ENCODE measurements at places on chromosomes 1 and 21. TPM values are rescaled to one million over a fixed set of nuclear protein-coding genes. Genes with fewer than 3 reads are reported as not detected.
A peak's percentile ranks its signal among the peaks of the same experiment; 100 is the strongest.

Gene SH3BGR
- total RNA-seq: 6.4 TPM

Gene WDR64
- total RNA-seq: not detected

Gene TLR5
- total RNA-seq: 10.2 TPM

Gene CRP
- not detected for total RNA-seq

Gene TEDDM1
- total RNA-seq: not detected

Gene RUNX1
- total RNA-seq: 5.7 TPM

Gene MYBPH
- not detected for total RNA-seq

Gene RGS4
- 8.9 TPM for total RNA-seq

Gene CCDC27
- not detected for total RNA-seq

DNA sequence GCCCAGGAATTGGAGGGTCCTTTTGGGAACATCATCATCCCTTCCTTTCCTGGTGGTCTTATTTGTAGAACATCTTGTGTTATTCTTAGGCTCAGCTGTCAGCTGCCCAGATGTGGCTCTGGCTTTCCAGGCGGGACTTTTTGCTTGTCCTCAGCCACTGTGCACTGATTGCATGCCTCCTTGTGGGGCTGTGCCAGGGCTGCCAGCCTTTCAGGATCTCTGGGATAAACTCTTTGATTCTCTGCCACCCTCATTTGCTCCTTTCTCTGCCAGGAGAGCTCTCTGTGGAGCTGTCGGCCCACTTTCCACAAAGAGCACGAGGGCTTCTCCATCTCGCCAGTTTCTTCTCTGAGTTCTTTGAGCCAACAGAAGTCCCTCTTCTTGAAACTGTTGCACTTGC lies 63.1 kb downstream of the PTPRU start:
- no peaks in the 10 kb centered on the region for H3K27me3 ChIP-seq
- DNase-seq: no peak
- no peak overlapping the region for H3K4me3 ChIP-seq
- H3K36me3 ChIP-seq: peaks cover 19% of the 10 kb centered on the region

GRCh38 chr1:159933347-159933746 lies 8.0 kb upstream of the TAGLN2 start:
- peaks cover 3% of the 10 kb centered on the region for H3K4me1 ChIP-seq
- no peak overlapping the region for H3K4me3 ChIP-seq
- H3K36me3 ChIP-seq: no peaks in the 10 kb centered on the region
- no peaks in the 10 kb centered on the region for H3K27me3 ChIP-seq
- H3K27ac ChIP-seq: no peak overlapping the region

DNA sequence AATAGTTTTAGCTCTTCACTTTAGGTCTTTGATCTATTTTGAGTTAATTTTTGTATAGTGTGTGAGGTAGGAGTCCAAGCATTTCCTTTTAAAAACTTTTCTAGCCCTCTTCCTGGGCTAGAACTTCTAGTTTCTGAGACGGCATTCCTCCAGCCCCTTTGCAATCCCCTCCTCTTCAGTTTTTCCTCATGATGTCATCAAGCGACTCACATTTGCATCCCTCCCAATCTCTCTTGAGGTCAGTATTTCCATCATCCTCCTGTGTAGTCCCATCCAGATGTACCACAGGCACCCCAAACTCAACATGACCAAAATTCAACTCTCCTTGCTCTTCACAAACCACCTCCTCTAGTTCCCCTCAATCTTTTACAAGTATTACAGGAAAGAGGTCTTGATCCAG lies 10.7 kb downstream of the HMGN2 start:
- no peaks in the 10 kb centered on the region for H3K27me3 ChIP-seq
- H3K27ac ChIP-seq: no peak overlapping the region
- DNase-seq: no peak
- no peaks in the 10 kb centered on the region for H3K4me1 ChIP-seq
- H3K36me3 ChIP-seq: peaks cover 21% of the 10 kb centered on the region

DNA sequence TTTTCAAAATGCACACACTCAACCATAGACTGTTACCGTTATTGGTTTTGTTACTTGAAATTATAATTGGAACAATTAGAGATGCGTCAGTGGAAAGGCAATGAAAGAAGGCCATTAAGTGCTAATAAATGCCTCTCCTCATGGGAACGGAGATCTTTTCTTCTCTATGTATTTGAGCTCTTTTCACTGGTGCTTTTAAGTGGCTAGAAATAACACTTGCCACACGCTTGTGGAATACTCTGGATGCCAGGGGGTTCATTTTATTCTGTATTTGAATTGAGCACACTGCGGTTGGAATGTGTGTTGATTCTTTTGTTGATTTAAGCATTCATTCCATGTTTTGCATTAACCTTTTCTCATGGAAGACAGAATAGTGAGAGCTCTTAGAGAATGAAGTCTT lies 68.4 kb downstream of the DNM3 start:
- no peaks in the 10 kb centered on the region for H3K4me1 ChIP-seq
- no peak overlapping the region for H3K4me3 ChIP-seq
- no peak for DNase-seq
- no peaks in the 10 kb centered on the region for H3K27me3 ChIP-seq
- no peak overlapping the region for H3K27ac ChIP-seq

DNA sequence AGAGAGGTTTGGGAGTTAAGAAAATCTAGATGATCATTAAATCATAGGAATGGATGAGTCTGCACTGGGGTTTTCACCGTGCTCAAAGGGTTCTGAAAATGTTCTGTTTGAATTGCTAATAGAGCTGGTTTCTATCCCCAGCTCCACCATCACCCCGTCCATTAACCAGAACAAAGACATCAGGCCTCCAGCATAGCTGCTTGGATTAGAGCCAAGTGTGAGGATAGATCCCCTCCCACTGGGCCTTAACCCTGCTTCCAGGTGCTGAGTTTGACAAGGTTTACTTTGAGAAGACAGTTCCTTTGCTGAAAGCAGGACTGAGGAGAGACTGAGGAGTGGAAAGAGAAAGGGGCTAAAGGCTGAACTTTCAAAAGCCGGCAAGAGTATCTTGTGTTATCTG lies 48.3 kb downstream of the MPZL1 start:
- no peak for DNase-seq
- no peaks in the 10 kb centered on the region for H3K27me3 ChIP-seq
- no peaks in the 10 kb centered on the region for H3K4me1 ChIP-seq
- H3K27ac ChIP-seq: no peak overlapping the region
- H3K36me3 ChIP-seq: peaks cover 5% of the 10 kb centered on the region
- no peak overlapping the region for H3K4me3 ChIP-seq

- H3K4me1 ChIP-seq: peaks cover 23% of the 10 kb centered on the region
- peak overlapping the region; percentile 47 for H3K27ac ChIP-seq
- H3K27me3 ChIP-seq: no peaks in the 10 kb centered on the region
- H3K36me3 ChIP-seq: peaks cover 83% of the 10 kb centered on the region
- H3K4me3 ChIP-seq: no peak overlapping the region
- DNase-seq: no peak
Measured at GRCh38 chr1:204445860-204446412, 34.3 kb upstream of the PPP1R15B start.

GRCh38 chr1:18283601-18284385 lies 176.2 kb downstream of the IGSF21 start:
- H3K27me3 ChIP-seq: no peaks in the 10 kb centered on the region
- H3K4me3 ChIP-seq: no peak overlapping the region
- no peaks in the 10 kb centered on the region for H3K36me3 ChIP-seq
- H3K27ac ChIP-seq: no peak overlapping the region
- no peaks in the 10 kb centered on the region for H3K4me1 ChIP-seq

GRCh38 chr1:165253818-165254254 lies 102.7 kb downstream of the LMX1A start:
- no peaks in the 10 kb centered on the region for H3K27me3 ChIP-seq
- no peaks in the 10 kb centered on the region for H3K36me3 ChIP-seq
- no peak overlapping the region for H3K4me3 ChIP-seq
- H3K4me1 ChIP-seq: no peaks in the 10 kb centered on the region
- DNase-seq: no peak
- H3K27ac ChIP-seq: no peak overlapping the region

- H3K27me3 ChIP-seq: no peaks in the 10 kb centered on the region
- peak overlapping the region; percentile 39 for H3K27ac ChIP-seq
- H3K4me3 ChIP-seq: no peak overlapping the region
Measured at GRCh38 chr1:151054971-151055547, 4.4 kb downstream of the CDC42SE1 start.

GRCh38 chr1:38173157-38173831 lies 126.7 kb upstream of the POU3F1 start:
- no peaks in the 10 kb centered on the region for H3K36me3 ChIP-seq
- DNase-seq: no peak
- H3K27ac ChIP-seq: no peak overlapping the region
- H3K27me3 ChIP-seq: no peaks in the 10 kb centered on the region
- H3K4me3 ChIP-seq: no peak overlapping the region

DNA sequence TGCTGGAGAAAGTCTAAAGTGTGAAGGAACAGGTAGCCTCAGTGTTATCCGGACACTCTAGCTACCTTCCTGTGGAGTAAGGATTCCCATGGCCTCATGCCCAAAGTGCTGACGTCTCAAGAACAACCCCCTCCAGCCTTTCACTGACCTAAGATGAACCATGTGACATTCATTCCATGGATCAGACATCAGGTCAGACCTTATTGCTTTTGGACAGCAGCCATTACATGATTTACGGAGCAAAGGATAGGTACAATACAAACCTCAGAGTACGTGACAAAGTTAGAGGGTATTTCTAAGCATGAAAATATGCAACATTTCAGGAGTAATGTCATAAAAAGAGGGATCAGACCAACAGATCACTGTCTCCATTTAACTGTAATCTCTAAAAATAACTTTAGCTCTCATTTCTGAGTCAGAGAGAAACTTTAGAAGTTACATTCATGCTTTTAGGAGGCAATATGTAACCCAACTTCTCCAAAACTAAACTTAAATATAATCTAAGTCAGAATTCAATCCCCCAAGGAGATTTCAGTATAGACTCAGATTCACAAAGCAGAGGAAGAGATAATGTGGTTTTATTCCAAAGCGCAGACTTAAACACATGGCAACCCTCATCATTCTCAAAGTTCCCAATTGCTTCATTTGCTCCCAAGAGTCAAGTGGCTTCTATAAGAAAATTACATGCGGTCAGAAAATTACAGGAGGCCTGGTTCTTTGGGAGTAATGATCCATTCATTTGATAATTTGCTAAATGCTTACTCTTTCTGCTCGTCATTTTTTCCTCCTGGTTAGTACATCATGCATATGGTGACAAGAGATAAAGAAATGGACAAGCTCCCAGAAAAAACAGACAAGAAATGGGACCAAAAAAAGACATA lies 280.4 kb downstream of the SETD4 start:
- no peak overlapping the region for H3K27ac ChIP-seq
- H3K27me3 ChIP-seq: no peaks in the 10 kb centered on the region
- no peak overlapping the region for H3K4me3 ChIP-seq
- DNase-seq: no peak
- no peaks in the 10 kb centered on the region for H3K4me1 ChIP-seq

GRCh38 chr1:168430321-168430720 lies 113.5 kb downstream of the XCL2 start:
- H3K27me3 ChIP-seq: no peaks in the 10 kb centered on the region
- H3K27ac ChIP-seq: peak overlapping the region; percentile 84
- DNase-seq: no peak
- no peaks in the 10 kb centered on the region for H3K4me1 ChIP-seq
- H3K4me3 ChIP-seq: no peak overlapping the region
- no peaks in the 10 kb centered on the region for H3K36me3 ChIP-seq
